ENCODE measurements at places on chromosomes 2 and 18.

- H3K36me3 ChIP-seq: no peaks in the 10 kb centered on the region
- no peak for DNase-seq
- H3K4me3 ChIP-seq: no peak overlapping the region
- peaks cover 11% of the 10 kb centered on the region for H3K4me1 ChIP-seq
- no peaks in the 10 kb centered on the region for H3K27me3 ChIP-seq
Observed at GRCh38 chr18:54250846-54251261, 18.5 kb upstream of the POLI start.

DNA sequence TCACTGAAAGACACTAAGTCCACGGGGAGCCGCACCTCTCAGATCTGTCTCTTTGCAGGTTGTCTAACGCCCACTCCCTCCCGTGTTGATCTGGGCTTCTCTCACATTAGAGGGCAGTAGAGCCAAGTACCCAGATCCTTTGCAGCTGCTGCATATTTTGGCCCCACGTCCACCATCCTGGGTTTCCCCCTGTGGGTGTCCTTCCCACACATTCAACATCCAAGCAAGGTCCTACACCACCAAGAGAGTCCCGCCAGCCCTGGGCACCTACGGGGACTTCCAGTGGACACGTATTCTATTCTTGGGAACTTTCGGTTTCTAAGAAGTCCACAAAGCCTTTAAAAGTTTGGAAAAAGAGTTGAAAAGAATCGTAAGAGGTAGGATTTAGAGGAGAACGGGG is 116.6 kb downstream of the ATL2 start:
- no peaks in the 10 kb centered on the region for H3K36me3 ChIP-seq
- no peak for DNase-seq
- no peak overlapping the region for H3K4me3 ChIP-seq
- no peaks in the 10 kb centered on the region for H3K27me3 ChIP-seq
- H3K4me1 ChIP-seq: no peaks in the 10 kb centered on the region

GRCh38 chr2:194616334-194616733 is 1040.7 kb upstream of the SLC39A10 start:
- no peaks in the 10 kb centered on the region for H3K27me3 ChIP-seq
- no peak for DNase-seq
- H3K4me1 ChIP-seq: no peaks in the 10 kb centered on the region
- no peak overlapping the region for H3K4me3 ChIP-seq

GRCh38 chr18:56273541-56274219 is 364.7 kb downstream of the TXNL1 start:
- H3K36me3 ChIP-seq: no peaks in the 10 kb centered on the region
- no peak for DNase-seq
- H3K27me3 ChIP-seq: no peaks in the 10 kb centered on the region
- H3K4me1 ChIP-seq: no peaks in the 10 kb centered on the region
- H3K4me3 ChIP-seq: no peak overlapping the region

- no peak for DNase-seq
- no peak overlapping the region for H3K27ac ChIP-seq
- no peaks in the 10 kb centered on the region for H3K27me3 ChIP-seq
- H3K4me1 ChIP-seq: no peaks in the 10 kb centered on the region
Observed at GRCh38 chr18:275486-275885, 7.6 kb upstream of the THOC1 start.

DNA sequence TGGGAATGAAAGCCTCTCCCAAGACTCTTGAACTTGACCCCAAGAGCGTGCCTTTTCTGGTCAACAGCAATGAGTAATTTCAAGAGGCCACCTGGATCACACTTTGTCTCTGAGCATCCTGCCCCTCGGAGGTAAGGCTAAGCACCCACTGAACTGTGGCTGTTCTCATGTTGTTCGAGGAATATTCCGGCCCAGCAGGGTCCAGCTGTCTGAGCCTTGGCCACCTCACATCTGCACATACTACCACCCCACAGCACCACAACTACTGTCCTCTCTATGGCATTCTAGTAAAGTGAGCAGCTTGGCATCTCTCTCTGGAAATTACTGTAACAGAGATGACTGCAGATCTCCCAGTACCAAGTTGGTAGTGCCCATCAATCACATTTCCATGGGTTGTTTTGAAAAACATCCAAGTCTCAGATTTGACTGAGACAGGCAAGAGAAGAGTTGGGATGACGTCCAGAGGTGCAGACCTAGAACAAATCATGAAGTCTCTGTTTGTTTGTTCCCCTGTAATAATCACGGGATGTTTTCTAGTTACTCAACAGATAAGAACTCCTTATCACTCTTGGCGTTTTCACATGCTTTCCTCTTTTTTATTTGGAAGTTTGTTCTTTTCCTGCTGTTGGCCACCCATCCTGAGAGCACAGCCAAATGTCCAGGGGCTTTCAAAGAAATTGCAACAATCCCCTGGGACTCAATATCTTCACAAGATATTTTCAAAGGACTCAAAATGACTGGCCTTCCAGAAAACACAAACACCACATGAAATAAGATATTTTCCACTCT is 336.0 kb upstream of the TNP1 start:
- no peak overlapping the region for H3K27ac ChIP-seq
- no peak for DNase-seq
- no peak overlapping the region for H3K4me3 ChIP-seq
- no peaks in the 10 kb centered on the region for H3K27me3 ChIP-seq

- no peaks in the 10 kb centered on the region for H3K4me1 ChIP-seq
- no peaks in the 10 kb centered on the region for H3K36me3 ChIP-seq
- DNase-seq: no peak
- no peaks in the 10 kb centered on the region for H3K27me3 ChIP-seq
Observed at GRCh38 chr2:182585001-182585400, 131.1 kb upstream of the DNAJC10 start.

DNA sequence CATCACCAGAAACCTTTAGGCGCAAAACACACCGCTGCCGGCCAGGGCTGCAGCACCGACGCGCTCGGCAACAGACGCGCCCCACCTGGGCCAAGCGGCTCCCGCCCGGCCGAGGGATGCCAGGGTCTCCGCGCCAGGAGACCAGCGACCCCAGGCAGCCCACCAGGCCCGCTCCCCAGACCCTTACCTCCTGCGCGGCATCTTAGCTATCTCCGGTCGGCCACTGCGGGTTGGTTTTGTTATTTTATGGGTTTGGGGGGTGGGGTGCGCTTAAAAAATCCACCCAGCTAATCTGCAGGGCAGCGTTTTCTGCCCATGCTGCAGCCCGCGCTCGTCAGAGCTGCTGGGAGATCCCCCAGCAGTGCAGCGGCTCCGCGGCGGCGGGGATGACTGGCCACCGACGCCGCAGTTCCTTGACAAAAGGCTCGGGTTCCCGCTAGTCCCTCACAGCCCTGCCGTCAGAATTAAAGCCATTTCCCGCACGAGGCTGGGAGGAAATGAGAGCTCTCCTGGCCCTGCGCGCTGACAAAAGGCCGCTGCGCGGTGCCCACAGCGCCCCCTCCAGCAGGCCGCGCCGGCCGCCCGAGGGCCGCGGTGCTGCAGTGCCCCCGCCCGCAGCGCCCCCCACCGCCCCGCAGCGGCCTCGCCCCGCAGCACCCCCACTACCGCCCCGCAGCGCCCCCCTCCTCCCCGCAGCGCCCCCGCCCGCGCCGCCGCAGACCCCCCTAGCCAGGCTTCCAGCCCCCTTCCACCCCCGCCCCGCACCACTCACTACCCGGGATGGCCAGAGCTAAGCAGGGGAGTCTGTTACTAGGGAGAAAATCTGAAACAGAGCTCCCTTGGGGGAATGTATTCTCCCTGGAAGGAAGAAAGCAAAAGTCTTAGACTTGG is at the start of gene ADD2:
Gene ADD2 (minus strand): TSS at position 502 of the 891 bp plus-strand sequence. CDS start 61,792 bp downstream, outside the sequence.
- H3K36me3 ChIP-seq: no peaks in the 10 kb centered on the region
- peaks cover 19% of the 10 kb centered on the region for H3K27me3 ChIP-seq
- H3K27ac ChIP-seq: no peak within 1 kb of the TSS
- DNase-seq: no peak
- H3K4me3 ChIP-seq: peak within 1 kb of the TSS; percentile 37
- peaks cover 11% of the 10 kb centered on the region for H3K4me1 ChIP-seq

DNA sequence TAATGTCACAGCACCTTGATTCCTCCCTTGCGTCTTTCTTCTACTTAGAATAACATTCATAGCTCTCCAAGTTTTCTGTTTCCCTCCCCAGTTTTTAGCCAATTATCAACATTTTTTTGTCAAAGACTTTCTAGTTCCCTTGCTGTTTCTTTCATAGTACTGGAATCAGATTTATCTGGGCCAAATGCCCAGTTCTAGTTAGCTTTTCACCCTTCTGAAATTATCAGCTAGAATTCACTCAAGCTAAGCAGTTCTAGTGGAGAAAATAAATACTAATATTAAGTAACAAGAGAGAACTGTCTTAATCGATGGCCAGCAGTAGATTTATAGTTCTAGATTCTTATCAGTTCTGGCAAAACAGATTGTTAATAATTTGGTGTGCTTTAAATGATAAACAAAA is 36.2 kb downstream of the EFEMP1 start:
- H3K27me3 ChIP-seq: no peaks in the 10 kb centered on the region
- peaks cover 5% of the 10 kb centered on the region for H3K4me1 ChIP-seq
- no peak overlapping the region for H3K27ac ChIP-seq
- H3K36me3 ChIP-seq: no peaks in the 10 kb centered on the region
- H3K4me3 ChIP-seq: no peak overlapping the region

- DNase-seq: no peak
- H3K27me3 ChIP-seq: no peaks in the 10 kb centered on the region
- no peaks in the 10 kb centered on the region for H3K4me1 ChIP-seq
Observed at GRCh38 chr2:163474319-163474744, 261.5 kb downstream of the FIGN start.

DNA sequence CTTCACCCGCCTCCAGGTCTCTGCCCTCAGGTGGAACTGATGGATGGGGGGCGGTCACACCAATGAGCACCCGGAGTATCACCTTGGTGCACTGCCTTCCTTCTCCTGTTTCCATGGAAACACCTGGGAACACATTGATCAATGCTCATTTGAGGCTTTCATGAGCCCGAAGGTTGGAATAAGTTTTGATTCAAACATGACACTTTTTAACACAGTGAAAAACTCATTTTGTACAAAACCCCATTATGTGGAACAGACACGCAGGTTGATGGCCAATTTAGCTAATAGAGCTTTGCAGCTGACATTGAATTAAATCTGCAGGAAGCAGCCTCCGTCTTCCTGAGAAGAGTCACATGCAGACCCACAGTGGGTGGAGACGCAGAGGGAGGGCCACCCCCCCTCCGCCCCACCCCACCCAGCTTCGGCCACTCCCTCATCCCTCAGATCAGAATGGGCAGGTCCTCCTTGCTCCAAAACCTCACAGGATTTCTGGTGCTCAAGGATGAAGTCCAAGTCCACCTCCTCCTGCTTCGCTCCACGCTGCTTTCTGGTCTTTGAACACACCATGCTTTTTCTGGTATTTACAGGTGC is 96.0 kb upstream of the MYCN start:
- H3K4me3 ChIP-seq: no peak overlapping the region
- H3K4me1 ChIP-seq: peaks cover 16% of the 10 kb centered on the region

GRCh38 chr18:12849548-12849947 is 34.5 kb downstream of the PTPN2 start:
- H3K27ac ChIP-seq: no peak overlapping the region
- peaks cover 1% of the 10 kb centered on the region for H3K36me3 ChIP-seq
- no peak overlapping the region for H3K4me3 ChIP-seq
- DNase-seq: peak; percentile 69

GRCh38 chr2:233821709-233822100 is 32.6 kb downstream of the HJURP start:
- no peaks in the 10 kb centered on the region for H3K4me1 ChIP-seq
- no peak overlapping the region for H3K4me3 ChIP-seq

- H3K4me3 ChIP-seq: no peak overlapping the region
- no peak overlapping the region for H3K27ac ChIP-seq
- peak; percentile 64 for DNase-seq
- no peaks in the 10 kb centered on the region for H3K36me3 ChIP-seq
- no peaks in the 10 kb centered on the region for H3K27me3 ChIP-seq
- no peaks in the 10 kb centered on the region for H3K4me1 ChIP-seq
Observed at GRCh38 chr2:165566008-165566407, 96.5 kb downstream of the CSRNP3 start.

- no peaks in the 10 kb centered on the region for H3K27me3 ChIP-seq
- H3K36me3 ChIP-seq: no peaks in the 10 kb centered on the region
- no peaks in the 10 kb centered on the region for H3K4me1 ChIP-seq
- no peak for DNase-seq
Observed at GRCh38 chr2:25989154-25989553, 6.9 kb upstream of the KIF3C start.

DNA sequence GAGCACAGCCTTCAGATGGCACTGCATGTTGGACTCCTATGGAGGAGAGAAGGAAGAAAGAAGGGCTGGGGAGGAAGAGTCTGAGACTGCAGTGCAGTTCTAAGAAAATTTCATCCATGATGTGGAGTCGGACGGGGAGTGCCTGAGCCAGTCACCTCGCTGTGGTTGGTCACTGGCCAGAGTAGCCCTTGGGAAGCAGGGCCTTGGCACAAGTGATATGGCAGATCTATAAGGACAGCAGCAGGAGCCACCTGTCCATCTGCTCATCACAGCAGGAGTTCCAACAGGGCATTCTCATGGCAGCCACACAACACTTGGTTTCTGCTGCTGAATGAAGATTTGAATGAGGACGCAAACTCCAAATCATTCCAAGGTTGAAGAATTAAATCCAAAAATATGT is 314.8 kb downstream of the CYP26B1 start:
- peaks cover 7% of the 10 kb centered on the region for H3K4me1 ChIP-seq
- no peak overlapping the region for H3K4me3 ChIP-seq
- no peak for DNase-seq
- no peaks in the 10 kb centered on the region for H3K36me3 ChIP-seq
- H3K27ac ChIP-seq: no peak overlapping the region

DNA sequence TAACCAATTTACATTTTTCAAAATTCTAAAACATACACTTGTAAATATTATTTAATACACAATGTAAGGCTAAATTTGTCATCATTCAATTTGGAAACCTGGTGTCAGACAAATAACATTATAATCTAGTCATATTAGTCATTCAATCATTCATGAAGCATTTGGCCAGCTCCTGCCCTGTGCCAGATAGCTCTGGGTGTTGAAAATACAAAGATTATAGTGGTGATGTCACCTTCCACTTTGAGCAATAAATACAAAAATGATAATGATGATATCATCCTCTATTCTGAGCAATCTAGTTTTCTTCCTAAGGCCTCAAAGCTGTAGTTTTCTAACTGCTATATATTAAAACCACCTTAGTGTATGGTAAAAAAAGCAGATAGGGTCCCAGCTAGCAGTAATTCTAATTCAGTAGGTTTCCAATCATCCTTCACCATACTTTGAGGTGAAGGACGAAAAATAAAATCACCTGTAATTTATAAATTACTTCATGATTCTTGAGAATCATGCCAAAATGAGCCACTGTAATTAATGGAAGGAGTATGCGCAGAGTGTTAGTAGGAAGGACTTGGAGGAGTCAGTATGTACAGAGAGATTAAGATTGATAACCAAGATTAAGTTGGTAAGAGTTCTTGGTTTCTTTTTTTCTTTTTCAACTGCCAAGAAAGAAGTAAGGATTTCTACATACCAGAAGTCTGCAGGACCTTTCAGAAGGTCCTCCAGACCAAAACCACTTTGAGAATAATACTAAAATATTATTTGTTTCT is 23.2 kb downstream of the MEMO1 start:
- H3K36me3 ChIP-seq: no peaks in the 10 kb centered on the region
- no peaks in the 10 kb centered on the region for H3K27me3 ChIP-seq
- no peak overlapping the region for H3K27ac ChIP-seq
- H3K4me3 ChIP-seq: no peak overlapping the region
- DNase-seq: no peak
- H3K4me1 ChIP-seq: no peaks in the 10 kb centered on the region

All from trophoblast cell (in vitro differentiated cells and primary cell).